ENCODE measurements at places on chromosomes 6 and 20.

GRCh38 chr6:167722634-167723309 is 103.9 kb upstream of the AFDN start:
- H3K36me3 ChIP-seq: no peaks in the 10 kb centered on the region
- peaks cover 14% of the 10 kb centered on the region for H3K27me3 ChIP-seq
- H3K4me3 ChIP-seq: no peak overlapping the region
- H3K27ac ChIP-seq: no peak overlapping the region

DNA sequence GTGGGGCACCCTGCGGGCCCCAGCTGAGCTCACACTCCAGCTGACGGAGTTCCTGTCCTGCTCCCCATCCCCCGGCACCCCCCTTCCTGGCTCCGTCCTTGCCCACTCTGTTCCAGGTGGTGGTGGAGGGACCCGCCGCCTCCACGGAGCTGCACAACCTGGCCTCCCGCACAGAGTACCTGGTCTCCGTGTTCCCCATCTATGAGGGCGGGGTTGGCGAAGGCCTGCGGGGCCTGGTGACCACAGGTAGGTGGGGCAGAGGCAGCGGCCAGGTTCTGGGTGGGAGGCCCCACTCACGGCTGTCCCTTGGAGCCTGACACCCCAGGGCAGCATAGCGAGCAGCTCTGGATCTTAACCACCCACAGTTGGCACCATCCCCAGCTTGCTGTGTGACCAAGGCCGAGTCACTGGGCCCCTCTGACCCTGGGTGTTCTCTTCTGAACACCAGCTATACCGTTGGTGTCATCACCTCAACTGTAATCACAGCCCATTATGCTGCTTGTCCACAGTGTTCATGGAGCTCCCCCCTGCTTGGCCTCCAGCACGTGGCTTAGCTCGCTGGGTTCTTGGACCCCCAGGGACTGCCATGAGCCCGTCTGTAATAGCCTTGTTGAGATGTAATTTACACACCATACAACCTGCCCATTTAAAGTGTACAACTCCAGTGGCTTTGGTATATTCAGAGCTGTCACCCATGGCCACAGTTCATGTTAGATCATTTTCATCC is 17.4 kb downstream of the COL20A1 start:
- DNase-seq: no peak
- no peaks in the 10 kb centered on the region for H3K4me1 ChIP-seq
- H3K4me3 ChIP-seq: no peak overlapping the region

DNA sequence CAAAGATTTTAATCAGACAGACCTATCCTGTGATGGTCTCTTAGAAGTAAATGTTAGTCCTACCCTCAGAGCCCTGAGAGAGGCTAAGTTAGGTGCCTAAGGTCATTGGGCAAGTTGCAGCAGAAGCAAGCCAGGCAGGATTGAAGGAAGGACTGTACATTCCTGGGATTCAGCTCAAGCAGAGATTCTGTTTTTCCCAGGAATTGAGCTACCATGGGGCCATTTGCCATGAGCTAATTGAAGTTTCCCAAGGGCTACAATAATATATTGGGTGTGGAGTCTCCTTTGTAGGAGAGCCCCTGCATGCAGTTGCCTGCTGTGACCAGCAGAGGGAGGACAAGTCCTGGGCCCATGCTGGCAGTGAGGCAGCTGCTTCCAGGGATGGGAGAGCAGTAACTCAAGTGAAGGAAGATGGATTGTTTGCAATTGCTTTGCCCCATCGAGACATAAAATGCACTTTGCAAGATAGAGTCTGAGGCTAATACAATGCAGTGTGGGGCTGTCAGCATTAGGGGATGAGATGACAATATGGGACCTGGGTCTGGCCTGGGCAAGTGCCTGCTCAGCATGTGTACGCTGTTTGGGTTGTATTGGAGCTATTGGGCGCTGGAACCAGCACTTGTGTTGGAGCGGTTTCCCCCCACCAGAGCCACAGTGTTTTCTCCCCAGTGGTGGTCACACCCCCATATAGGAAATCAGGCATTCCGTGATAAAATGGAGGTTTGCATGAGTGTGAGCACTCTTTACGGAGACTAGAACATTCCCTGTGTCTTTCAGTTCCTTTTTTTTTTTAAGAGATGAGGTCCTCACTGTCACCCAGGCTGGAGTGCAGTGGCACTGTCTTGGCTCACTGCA is 27.9 kb downstream of the DNMT3B start:
- no peak overlapping the region for H3K4me3 ChIP-seq

- peak overlapping the region; percentile 82 for H3K27ac ChIP-seq
- H3K27me3 ChIP-seq: no peaks in the 10 kb centered on the region
- no peak for DNase-seq
- peaks cover 51% of the 10 kb centered on the region for H3K4me1 ChIP-seq
Observed at GRCh38 chr6:34234667-34235306, 1.9 kb upstream of the HMGA1 start.

GRCh38 chr6:132244744-132245143 is 156.5 kb downstream of the MOXD1 start:
- H3K4me1 ChIP-seq: no peaks in the 10 kb centered on the region
- H3K27ac ChIP-seq: no peak overlapping the region
- no peaks in the 10 kb centered on the region for H3K27me3 ChIP-seq
- H3K4me3 ChIP-seq: no peak overlapping the region
- DNase-seq: no peak

DNA sequence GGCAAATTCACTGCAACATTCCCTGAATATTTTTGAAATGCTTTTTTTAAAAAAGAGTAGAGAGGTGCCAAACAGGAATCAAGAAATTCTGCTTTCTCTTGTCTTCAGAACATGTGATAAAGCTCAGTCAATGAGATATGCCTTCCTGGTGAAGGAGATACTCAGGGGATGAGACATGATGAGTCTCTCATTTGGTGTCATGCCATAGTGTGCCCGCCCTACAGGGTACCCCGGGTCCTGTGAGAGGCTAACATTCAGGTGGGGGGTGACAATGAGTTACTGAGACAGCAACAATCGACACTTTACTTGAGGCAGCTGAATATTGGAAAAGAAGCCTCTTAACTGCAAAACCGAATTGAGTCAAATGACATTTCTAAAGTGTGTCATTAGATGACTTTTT is 6.7 kb downstream of the CCR6 start:
- no peaks in the 10 kb centered on the region for H3K4me1 ChIP-seq
- peaks cover 54% of the 10 kb centered on the region for H3K27me3 ChIP-seq
- no peak overlapping the region for H3K27ac ChIP-seq
- H3K4me3 ChIP-seq: no peak overlapping the region

GRCh38 chr6:148674306-148674705 is 72.5 kb upstream of the UST start:
- no peak overlapping the region for H3K27ac ChIP-seq
- no peak for DNase-seq
- no peak overlapping the region for H3K4me3 ChIP-seq

DNA sequence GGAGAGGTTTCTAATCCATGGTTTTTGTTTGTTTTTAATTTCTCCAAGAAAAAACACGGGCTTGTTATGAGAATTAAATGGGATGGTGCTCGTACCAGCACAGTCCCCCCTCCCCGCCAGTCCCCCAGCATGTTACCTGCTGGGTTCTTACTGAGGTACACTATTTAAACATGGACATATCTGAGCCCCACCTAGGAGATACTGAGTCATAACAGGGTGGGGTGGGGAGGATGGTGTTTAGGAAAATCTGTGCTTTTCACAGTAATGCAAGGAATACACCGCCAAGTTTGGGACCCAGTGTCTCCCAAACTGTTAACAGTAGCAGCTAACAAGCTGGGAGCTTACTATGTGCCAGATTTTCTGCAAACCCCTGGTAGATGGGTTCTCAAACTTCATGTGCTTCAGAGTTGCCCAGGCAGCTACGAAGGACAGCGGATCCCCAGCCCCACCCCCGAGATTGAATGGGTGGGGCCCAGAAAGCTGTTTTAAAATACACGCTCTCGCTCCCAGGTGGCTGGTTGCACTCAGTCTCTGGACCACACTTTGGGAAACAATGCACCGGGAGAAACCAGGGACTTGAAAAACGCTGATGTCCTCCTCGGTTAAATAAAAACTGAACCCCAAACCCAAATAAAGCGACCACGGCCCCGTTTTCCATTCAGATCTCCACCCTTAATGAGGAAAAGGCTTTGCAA is 995 bp downstream of the ZFP64 start:
- H3K27me3 ChIP-seq: no peaks in the 10 kb centered on the region
- H3K27ac ChIP-seq: peak overlapping the region; percentile 84
- peaks cover 11% of the 10 kb centered on the region for H3K4me1 ChIP-seq
- peaks cover 46% of the 10 kb centered on the region for H3K36me3 ChIP-seq
- peak; percentile 61 for DNase-seq

DNA sequence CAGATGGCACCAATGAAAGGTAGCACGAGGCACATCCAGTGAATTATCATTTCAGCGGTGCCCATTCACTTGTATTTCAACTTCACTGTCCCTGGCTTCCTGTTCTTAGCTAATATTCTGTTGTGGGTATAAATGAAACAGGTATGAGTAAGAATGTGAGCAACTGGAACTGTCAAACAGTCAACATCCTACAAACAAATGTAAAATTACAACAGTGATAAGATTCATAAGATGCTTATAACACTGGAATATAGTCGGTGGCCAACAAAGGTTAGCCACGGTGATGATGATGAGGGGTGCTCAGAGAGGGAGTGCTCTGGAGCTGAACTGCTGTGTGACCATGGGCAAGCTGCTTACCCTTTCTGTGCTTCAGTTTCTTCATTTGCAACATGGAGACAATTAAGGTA is 74.9 kb upstream of the TOX2 start:
- H3K4me3 ChIP-seq: no peak overlapping the region
- H3K27me3 ChIP-seq: peaks cover 87% of the 10 kb centered on the region
- no peak for DNase-seq
- H3K4me1 ChIP-seq: no peaks in the 10 kb centered on the region
